Kasumi-1 (cell line): ENCODE measurements at places on chromosomes 6 and 20.

DNA sequence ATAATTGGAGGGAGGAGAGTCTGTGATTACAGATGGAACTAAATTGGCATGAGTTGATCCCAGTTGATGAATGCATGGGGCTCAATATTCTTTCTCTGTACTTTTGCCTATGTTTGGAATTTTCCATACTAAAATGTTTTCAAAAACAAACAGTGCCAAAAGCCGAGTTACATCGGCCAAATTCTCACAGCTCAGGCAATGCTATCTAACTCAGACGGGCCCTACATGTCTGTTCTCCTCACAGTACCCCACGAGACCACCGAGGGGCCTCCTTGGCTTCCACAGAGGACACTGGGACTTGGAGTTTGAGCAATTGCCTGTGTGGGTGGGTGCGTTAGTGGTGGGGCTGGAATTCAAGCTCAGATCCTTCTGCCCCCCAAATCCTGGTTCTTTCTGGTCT lies 413.2 kb downstream of the CDH26 start:
- no peak for DNase-seq

- no peak for DNase-seq
Measured at GRCh38 chr6:120614723-120615122, 719.6 kb downstream of the TBC1D32 start.

- no peak for DNase-seq
Measured at GRCh38 chr6:30847971-30848436, 36.3 kb upstream of the DDR1 start.

DNA sequence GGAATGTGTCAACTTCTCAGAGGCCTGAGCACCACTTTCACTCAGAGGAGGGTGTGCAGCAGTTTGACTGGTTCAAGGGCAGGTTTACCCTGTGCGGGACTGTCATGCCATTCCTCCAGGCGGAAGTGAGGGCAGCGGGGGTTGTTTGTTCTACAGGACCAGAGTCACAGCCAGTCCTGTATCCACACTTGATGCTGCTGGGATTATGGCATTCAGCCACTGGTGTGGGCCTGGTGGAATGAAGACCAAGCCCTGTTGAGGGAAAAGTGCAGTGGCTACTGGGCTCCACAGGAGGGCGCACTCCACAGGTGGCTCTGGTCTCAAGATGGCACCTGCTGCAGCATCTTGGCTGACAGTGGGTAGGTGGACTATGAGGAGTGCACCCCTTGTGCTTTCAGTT lies 14.8 kb downstream of the SEMG2 start:
- DNase-seq: no peak

- DNase-seq: no peak
Measured at GRCh38 chr20:9114709-9115108, 45.8 kb downstream of the PLCB4 start.

GRCh38 chr6:20732896-20733295 lies 198.6 kb downstream of the CDKAL1 start:
- no peak for DNase-seq

- no peak for DNase-seq
Measured at GRCh38 chr20:19786311-19786710, 28.3 kb downstream of the RIN2 start.

DNA sequence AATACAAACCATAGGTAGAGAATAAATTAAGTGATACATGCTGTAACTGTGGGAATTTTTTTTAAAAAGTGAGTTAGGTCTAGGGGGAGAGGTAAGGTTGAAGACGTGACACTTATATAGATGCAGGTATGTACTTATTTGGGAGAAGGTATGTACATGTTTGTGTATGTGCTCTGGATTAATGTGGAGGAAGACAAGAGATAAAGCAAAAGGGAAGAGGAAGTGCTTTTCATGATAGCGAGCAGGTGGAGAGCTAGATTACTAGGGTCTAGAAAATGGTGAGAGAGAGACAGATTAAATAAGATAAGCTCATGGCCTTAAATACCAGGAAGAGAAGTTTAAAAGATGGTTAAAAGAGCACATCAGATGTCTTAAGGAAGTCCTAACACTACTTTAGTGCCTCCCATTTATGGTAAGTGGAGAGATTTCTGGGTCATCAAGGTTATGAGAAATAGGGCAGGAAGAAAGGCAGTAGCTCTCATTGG lies 92.5 kb downstream of the MAN1A1 start:
- DNase-seq: no peak

GRCh38 chr6:35494161-35494563 lies 2.7 kb downstream of the TEAD3 start:
- peak; percentile 95 for DNase-seq

- no peak for DNase-seq
Measured at GRCh38 chr20:62056377-62056776, 9.3 kb downstream of the TAF4 start.

DNA sequence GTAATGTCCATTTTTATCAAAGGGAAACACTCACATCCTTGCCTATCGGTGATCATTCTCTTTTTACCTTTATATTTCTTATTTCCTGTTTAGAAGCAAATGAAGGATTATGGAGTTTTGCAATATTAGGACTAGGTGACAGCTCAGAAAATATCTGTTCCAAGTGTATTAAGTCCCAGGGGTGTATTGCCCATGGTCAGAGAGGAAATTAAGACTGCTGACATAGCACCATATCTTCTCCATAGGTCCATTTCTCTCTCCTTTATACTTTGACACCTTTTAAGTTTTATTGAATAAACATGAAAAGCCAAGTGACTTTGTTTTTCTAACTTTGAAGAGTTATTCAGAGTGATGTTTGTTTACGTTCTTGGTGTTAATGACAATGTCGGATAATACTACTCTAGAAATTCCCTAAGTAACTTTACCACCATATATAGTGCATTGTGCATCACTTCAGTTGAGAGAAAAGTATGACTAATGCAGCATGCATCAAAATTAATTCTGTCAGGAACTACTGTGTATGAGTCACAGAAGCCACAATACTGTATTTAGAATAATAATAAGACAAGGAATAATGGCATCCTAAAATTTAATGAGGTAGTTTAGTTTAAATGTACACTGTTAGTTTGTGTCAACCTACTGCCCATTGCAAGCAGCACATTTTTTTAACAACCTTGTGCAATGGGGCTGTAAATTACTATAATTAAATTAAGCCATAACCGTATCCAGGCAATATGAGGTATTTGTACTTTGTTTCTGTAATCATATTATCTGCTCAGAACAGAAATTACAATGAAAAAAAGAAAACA lies 474.4 kb upstream of the RNF217 start:
- DNase-seq: no peak

GRCh38 chr6:129764761-129765407 lies 54.9 kb upstream of the ARHGAP18 start:
- DNase-seq: no peak

DNA sequence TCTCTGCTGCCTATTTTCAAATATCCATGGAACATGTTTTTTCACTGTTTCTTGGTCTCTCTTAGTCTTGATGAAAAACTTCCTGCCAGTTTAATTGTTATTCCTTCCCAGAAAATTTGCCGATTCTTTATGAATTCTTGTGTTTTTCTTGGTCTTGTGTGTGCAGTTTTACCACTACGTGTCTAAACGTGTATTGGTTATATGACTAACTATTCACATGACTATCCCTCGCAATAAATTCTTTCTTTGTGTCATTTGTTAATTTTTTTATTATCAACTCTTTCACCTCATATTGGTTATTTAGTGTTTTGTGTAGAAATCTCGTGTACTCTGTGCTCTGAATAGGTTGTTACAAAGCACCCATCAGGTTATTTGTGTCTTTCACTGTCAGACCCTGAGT lies 315.4 kb downstream of the HAO1 start:
- DNase-seq: no peak

DNA sequence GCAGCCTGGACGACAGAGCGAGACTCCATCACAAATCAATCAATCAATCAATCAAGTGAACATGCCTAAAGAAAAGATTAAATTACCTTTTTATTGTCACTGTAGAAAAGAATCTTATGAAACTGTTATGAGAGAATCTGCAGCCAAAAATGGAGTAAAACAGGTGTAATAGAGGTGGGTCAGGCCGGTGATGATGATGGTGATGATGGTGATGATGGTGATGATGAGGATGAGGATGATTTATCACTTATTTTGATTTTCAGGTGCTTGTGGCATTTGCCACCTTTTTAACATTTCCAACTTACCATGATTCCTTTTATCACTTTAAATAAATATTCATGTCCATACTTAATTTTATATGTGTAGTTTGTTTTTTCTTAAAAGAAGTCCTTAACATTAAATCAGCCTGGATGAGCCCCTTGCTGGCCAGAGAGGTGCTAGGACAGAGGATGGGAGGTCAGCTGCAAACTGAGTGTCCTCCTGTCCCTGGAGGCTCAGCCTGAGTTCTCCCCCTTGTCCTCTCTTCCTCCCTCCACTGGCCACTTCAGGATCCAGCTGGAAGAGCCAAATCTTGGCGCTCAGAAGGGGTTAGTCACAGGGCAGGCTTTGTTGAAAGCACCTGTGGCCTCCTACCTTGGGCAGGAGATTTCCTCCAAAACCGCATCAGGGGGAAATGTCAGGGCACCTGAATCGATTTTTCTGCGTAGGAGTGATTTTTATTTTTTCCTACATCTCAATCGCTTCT lies 32.6 kb downstream of the SLC2A10 start:
- no peak for DNase-seq

- DNase-seq: no peak
Measured at GRCh38 chr6:7554533-7555275, 13.2 kb downstream of the DSP start.

- no peak for DNase-seq
Measured at GRCh38 chr20:62524505-62524911, 48.7 kb upstream of the GATA5 start.

- no peak for DNase-seq
Measured at GRCh38 chr20:2260250-2260649, 35.6 kb upstream of the TGM3 start.

- peak; percentile 96 for DNase-seq
Measured at GRCh38 chr6:26196846-26197635, 109.8 kb downstream of the HFE start.

- DNase-seq: no peak
Measured at GRCh38 chr6:166156942-166157341, 10.7 kb downstream of the TBXT start.

- DNase-seq: no peak
Measured at GRCh38 chr20:33658510-33658909, 3.6 kb upstream of the C20orf144 start.

GRCh38 chr20:59081036-59081435 lies 38.5 kb upstream of the PRELID3B start:
- no peak for DNase-seq

- no peak for DNase-seq
Measured at GRCh38 chr6:167305796-167306195, 14.7 kb downstream of the UNC93A start.

GRCh38 chr20:12535770-12536169 lies 473.0 kb upstream of the SPTLC3 start:
- DNase-seq: no peak

GRCh38 chr6:111736005-111736608 lies 130.4 kb upstream of the TRAF3IP2 start:
- no peak for DNase-seq

- DNase-seq: no peak
Measured at GRCh38 chr6:128630213-128630612, 109.8 kb upstream of the PTPRK start.

DNA sequence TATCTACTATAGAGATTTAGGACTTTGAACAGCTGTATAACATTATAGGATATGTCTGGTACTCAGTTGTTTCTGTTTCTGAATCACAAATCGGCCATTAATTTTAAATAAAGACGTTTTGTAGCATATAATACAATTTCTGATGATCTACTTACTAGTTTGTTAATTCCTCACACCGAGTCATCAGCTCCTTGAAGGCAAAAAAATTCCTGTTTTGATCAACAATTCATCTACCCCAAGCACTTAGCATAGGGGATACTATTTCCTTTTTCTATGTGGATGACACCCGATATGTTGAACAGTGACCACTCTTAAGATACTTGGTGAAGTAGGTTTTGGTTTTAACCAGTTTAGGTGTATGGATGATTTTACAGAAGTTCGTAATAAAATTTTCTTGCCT lies 107.3 kb downstream of the NCOA3 start:
- no peak for DNase-seq

GRCh38 chr20:4837760-4838159 lies 116.1 kb downstream of the PRND start:
- DNase-seq: no peak

- DNase-seq: no peak
Measured at GRCh38 chr6:32076321-32076809, 32.8 kb downstream of the TNXB start.

GRCh38 chr6:90107771-90108282 lies 188.8 kb downstream of the BACH2 start:
- DNase-seq: no peak

DNA sequence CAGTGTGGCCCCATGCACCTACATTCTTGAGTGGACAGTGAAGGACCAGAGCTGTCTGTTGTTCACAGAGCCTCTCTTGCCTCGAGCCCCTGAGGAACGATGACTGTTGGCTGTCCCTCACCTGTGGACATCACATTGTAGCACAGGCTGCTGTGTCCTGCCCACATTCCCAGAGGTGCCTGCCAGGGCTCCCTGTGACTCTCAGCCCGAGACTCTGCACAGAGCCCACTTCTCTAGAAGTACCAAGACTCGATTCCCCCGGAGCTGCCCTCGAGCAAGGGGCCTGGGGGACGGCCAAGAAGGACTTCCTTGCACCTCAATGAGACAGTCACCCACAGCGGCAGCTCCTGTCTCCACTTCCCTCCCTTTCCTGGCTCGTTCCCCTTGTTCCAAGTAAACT lies 28.6 kb upstream of the DLGAP4 start:
- DNase-seq: no peak

GRCh38 chr6:62612471-62612870 lies 326.4 kb upstream of the KHDRBS2 start:
- no peak for DNase-seq

DNA sequence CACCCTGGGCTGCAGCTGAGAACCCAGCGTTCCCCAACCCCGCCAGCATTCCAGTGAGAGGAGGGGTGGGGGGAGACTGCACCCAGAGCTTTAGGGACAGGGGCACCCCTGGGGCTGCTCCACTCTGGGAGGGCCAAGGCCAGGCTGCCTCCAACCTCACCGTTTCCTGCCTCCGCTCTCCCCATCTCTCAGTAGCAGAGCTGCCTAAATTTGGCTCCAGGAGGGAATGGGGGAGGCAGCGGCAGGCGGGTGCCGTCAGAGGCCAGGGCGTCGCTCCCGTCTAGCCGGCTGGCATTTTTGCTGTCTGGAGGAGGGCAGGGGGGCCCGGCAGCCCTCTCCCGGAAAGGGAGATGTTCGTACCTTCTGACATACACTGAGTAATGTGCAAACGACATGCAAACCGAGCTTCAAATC lies 46.6 kb downstream of the NOL4L start:
- DNase-seq: peak; percentile 39

DNA sequence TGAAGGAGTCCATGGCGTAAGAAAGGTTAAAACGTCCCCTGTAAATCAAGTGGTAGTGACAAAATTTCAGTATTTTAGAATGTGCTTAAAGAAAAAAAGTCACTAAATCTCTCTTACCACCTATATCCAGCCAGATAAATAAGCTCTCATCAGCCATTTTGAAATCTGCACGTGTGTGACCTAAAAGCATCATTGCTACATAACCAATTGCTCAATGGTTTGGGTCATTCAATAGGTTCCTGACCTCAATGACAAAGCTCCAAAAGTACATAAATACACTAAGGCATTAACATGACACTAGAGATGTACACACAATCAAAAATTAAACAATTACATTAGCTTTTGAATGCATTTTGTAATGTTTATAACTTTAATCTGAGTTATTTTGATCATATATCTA lies 272.4 kb downstream of the GMDS start:
- DNase-seq: no peak

- DNase-seq: no peak
Measured at GRCh38 chr6:16717275-16717942, 43.9 kb downstream of the ATXN1 start.

GRCh38 chr6:151136141-151136755 lies 103.5 kb upstream of the AKAP12 start:
- no peak for DNase-seq
